Cardiac muscle cell (in vitro differentiated cells and primary cell): ENCODE measurements at places on chromosomes 5 and 9. TPM values are rescaled to one million over a fixed set of nuclear protein-coding genes. Genes with fewer than 3 reads are reported as not detected.

- H3K4me1 ChIP-seq, result no peaks in the 10 kb centered on the region
- no peaks in the 10 kb centered on the region for H3K27me3 ChIP-seq
- no peak for DNase-seq
- no peaks in the 10 kb centered on the region for H3K36me3 ChIP-seq
These were observed 53.7 kb upstream of the PIP5K1B start for GRCh38 chr9:68651280-68651893.

PIK3R1 gene
- total RNA-seq, result 13.3 and 17.5 TPM in 2 replicates

GRCh38 chr9:125338929-125339328 lies 77.3 kb downstream of the GAPVD1 start:
- peaks cover 51% of the 10 kb centered on the region for H3K36me3 ChIP-seq
- DNase-seq, result no peak
- no peak overlapping the region for H3K4me3 ChIP-seq
- no peaks in the 10 kb centered on the region for H3K27me3 ChIP-seq
- no peaks in the 10 kb centered on the region for H3K4me1 ChIP-seq

DNA sequence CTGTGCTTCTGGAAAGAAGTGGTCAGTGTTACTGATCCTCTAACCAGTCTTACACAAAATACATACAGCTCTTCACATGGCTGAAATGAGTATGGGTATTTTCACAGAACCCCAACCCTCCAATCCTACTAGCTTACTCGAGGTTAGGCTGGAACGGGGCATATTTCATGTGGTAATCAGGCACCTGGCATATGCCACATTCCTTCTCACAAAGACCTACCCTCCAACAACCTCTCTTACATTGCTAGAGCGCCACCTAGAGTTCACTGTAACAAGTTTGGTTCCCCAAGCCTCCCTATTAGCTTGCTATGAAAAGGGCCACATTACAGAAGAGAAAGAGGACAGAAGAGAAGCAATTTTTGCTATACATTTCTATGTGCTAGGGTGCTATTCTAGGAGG lies 597.3 kb downstream of the PRELID2 start:
- H3K27ac ChIP-seq, result no peak overlapping the region
- peak; percentile 81 for DNase-seq
- H3K4me3 ChIP-seq, result no peak overlapping the region
- no peaks in the 10 kb centered on the region for H3K36me3 ChIP-seq
- no peaks in the 10 kb centered on the region for H3K4me1 ChIP-seq

GRCh38 chr9:32525709-32526030 lies 326 bp downstream of the RIGI start:
- H3K27ac ChIP-seq, result peak overlapping the region; percentile 78
- H3K4me3 ChIP-seq, result peak overlapping the region; percentile 79
- H3K36me3 ChIP-seq, result no peaks in the 10 kb centered on the region
- no peaks in the 10 kb centered on the region for H3K27me3 ChIP-seq
- H3K4me1 ChIP-seq, result peaks cover 4% of the 10 kb centered on the region

DNA sequence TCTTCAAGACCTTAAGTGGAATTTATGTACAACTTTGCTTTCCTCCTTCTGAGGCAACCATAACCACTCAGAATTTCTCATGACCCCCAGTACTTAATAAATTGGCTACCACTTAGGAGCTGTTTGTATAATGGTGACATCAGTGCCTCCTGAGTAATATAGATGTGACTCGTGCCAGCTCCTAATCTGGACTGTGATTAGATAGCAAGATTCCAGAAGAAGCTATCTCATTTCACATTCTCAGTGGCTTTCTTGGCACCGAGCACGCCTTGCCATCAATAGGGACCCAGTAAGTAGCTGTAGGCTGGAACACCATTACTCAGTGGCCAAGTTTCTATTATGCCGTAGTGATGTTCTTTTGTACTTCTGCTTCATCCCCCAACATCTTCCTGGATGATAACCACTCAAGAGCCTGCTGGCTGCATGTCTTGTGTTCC lies 228.8 kb downstream of the CD180 start:
- H3K4me3 ChIP-seq, result no peak overlapping the region
- peaks cover 27% of the 10 kb centered on the region for H3K4me1 ChIP-seq
- DNase-seq, result peak; percentile 61
- no peaks in the 10 kb centered on the region for H3K27me3 ChIP-seq

AKNA gene
- total RNA-seq, result 20.6 and 25.2 TPM in 2 replicates

MSH3 gene
- total RNA-seq, result 11.4 and 11.9 TPM in 2 replicates

DNA sequence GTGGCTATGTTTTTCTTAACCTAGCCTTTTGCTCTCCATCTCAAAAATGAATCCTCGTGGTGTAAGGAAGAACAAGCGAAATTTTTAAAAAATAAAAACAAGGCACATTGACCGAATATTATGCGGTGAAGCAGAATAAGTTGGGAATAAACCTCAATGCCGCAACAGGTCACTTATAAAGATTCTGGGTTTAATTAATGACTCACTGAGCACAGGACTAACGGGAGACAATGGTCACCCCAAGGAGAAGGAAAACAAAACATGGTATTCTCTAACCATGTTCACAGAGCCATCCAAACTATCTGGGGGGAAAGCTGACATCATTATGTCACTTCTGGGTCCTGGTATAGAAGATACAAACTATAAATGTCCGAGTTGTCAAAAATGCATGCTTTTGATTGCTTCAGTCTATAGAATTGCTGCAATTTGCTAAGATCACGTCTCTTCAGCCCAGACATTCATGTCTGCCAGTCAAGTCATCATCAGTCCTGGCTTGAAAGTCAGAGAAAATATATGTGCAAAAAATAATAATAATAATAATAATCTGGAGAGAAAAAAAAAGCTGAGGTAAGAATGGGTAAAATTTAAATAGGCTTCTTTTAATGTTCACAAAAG lies 280.6 kb downstream of the NR2F1-AS1 start:
- no peaks in the 10 kb centered on the region for H3K36me3 ChIP-seq
- no peak for DNase-seq
- H3K27me3 ChIP-seq, result peaks cover 28% of the 10 kb centered on the region

NUTM2F gene
- total RNA-seq, result 1.7 TPM in 1 of 2 replicates, not detected in the other

DNA sequence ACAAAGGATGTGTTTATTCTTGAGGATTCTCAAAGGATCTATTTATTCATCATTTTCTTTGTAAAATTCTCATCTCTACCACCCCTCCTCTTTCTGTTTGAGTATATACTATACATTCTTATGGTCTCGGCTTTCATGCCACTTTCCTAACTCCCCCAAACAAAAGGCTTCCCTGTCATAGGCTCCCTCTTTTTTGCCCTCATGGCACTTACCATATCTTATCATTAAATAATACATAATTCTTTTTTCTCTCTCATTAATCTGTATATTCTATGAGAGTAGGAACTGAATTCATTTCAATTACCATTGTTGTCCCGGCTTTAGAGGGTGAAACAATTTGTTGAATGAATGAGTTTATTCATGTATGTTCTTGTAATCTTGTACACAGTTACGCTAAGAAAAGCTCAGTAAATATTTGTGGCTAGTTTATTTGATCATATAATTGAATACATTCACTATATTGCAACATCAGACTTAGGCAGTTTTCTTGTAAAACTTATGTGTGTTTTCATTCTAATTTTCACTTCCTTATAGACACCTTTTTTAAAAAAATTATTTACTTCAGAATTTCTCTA lies 254.6 kb downstream of the EDIL3 start:
- H3K27me3 ChIP-seq, result no peaks in the 10 kb centered on the region
- H3K4me1 ChIP-seq, result no peaks in the 10 kb centered on the region
- no peaks in the 10 kb centered on the region for H3K36me3 ChIP-seq
- no peak overlapping the region for H3K27ac ChIP-seq
- no peak overlapping the region for H3K4me3 ChIP-seq

GRCh38 chr9:134010310-134011173 lies 14.7 kb upstream of the BRD3OS start:
- H3K36me3 ChIP-seq, result no peaks in the 10 kb centered on the region
- no peak overlapping the region for H3K27ac ChIP-seq
- no peaks in the 10 kb centered on the region for H3K27me3 ChIP-seq
- H3K4me3 ChIP-seq, result no peak overlapping the region
- H3K4me1 ChIP-seq, result no peaks in the 10 kb centered on the region

DNA sequence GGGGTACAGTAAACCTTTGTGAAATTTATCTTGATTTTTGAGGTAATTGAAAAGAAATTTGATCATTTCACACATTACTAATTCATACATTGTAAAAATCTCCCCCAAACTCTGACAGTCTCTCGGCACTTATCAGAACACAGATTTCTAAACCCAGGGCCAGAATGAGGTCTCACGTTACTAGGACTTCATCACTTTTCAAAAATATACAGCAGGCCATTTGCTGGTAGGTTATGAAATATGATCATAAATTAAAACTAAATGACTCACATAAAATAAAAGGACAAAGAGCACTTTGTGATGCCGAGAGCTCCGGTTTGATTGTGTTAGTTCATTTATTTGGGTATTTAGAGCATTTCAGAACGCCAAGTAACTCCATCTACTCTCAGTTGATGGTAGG lies 17.0 kb downstream of the MSX2 start:
- no peak for DNase-seq
- no peaks in the 10 kb centered on the region for H3K36me3 ChIP-seq
- H3K27ac ChIP-seq, result no peak overlapping the region
- peaks cover 12% of the 10 kb centered on the region for H3K4me1 ChIP-seq
- no peak overlapping the region for H3K4me3 ChIP-seq

DNA sequence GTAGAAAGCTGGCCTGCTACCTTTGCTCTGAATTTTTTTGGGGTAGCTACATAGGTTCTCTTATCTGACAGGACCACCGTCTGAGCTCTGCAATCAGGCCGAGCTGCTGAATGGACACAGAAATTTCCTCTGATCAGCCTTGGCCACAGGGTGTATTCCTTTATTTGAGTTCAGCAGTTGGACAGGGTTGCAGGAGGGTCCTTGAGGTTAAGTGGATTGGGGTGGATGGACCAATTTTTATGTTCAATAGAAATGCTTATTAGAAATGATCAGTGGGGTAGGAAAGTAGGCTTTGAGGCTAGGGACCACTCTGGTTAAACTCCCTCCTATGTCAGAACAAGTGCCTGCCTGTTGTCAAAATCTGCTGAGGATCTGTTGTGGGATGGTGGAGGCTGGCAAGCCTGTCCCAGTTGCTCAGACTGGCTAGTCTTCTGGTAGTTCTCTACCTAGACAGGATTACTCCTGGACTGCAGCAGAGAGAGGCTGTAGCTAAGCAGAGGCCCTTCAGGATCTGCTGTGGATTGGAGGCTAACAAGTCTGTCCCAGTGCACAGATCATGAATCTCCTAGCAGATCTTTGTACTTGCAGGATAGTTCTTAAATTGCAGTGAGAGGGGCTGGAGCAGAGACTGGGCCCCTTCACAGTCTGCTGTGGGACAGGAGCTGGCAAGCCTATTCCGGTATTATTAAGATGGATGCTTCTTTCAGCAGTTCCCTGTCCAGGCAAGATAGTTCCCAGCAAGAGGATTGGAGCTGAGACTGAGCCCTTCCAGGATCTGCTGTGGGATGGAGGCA lies 18.0 kb downstream of the XRCC4 start:
- H3K4me3 ChIP-seq, result no peak overlapping the region
- peak overlapping the region; percentile 51 for H3K27ac ChIP-seq
- no peak for DNase-seq
- peaks cover 42% of the 10 kb centered on the region for H3K4me1 ChIP-seq
- no peaks in the 10 kb centered on the region for H3K36me3 ChIP-seq
- H3K27me3 ChIP-seq, result no peaks in the 10 kb centered on the region

DNA sequence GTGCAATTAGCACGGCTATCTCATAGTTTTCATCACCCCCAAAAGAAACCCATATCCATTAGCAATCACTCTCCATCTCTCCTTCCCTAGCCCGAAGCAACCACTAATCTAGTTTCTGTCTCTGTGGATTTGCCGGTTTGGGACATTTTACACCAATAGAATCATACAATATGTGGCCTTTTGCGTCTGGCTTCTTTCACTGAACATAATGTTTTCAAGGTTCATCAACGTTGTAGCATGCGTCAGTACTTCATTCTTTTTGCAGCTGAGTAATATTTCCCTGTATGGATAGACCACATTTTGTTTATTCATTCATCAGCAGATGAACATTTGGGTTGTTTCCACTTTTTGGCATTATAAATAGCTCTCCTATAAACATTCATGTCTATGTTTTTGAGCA lies 75.4 kb upstream of the TBC1D2 start:
- H3K27ac ChIP-seq, result no peak overlapping the region
- no peaks in the 10 kb centered on the region for H3K27me3 ChIP-seq

- H3K27ac ChIP-seq, result no peak overlapping the region
- H3K27me3 ChIP-seq, result no peaks in the 10 kb centered on the region
- no peaks in the 10 kb centered on the region for H3K36me3 ChIP-seq
These were observed 227.0 kb downstream of the ELAVL2 start for GRCh38 chr9:23598994-23599393.

NIPAL4 gene
- total RNA-seq, result 0.18 and 0.36 TPM in 2 replicates

GRCh38 chr5:39157701-39158100 lies 61.7 kb downstream of the FYB1 start:
- no peak for DNase-seq
- H3K4me1 ChIP-seq, result no peaks in the 10 kb centered on the region
- H3K27ac ChIP-seq, result no peak overlapping the region
- H3K36me3 ChIP-seq, result no peaks in the 10 kb centered on the region

ABITRAM gene
- total RNA-seq, result 7.6 and 9.3 TPM in 2 replicates

GRCh38 chr5:65292196-65292595 lies 189.5 kb downstream of the ADAMTS6 start:
- DNase-seq, result peak; percentile 11
- no peaks in the 10 kb centered on the region for H3K27me3 ChIP-seq
- no peaks in the 10 kb centered on the region for H3K36me3 ChIP-seq
- H3K27ac ChIP-seq, result no peak overlapping the region
- no peaks in the 10 kb centered on the region for H3K4me1 ChIP-seq
- H3K4me3 ChIP-seq, result no peak overlapping the region

CCNO gene
- total RNA-seq, result 0.14 and 0.51 TPM in 2 replicates

CMBL gene
- 1.3 TPM in 2 replicates for total RNA-seq

DNA sequence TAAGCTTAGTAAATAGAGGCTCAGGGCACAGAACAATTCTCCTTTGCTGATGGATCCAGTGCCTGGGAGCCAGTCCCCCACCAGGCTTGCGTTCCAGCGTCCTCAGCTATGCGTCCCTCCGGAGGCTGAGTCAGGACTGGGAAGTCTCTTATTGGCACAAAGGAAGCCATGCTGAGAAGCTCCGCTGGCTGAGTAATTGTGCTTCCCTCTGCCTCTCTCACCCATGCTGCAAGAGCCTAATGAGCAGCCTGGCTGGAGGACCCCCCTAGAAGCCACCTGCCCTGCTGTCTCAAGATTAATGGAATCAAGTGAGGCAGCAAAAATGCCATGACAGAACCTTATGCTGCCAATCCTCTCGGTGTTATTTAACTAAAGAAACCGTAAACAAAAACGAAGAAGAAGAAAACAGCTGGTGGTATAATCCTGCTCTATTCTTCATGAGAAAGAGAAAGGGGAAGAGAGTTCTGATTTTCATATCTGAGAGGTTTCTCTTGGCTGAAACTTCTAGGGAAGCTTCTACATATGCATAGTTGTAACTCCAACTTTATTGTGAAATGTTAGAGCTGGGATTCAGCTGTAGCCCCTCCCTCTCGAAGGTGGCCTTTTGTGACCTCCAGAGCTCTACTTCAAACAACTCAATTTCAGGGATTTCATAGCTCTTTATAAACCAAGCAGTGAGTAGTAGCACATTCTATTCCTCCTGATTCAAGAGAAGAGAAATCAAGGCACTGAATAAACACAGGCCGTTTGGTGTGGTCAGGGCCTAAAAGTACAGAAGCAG lies 185.4 kb upstream of the SEMA6A start:
- DNase-seq, result no peak
- no peaks in the 10 kb centered on the region for H3K27me3 ChIP-seq
- no peak overlapping the region for H3K4me3 ChIP-seq
- H3K4me1 ChIP-seq, result no peaks in the 10 kb centered on the region

PTPN3 gene
- 2.1 and 2.2 TPM in 2 replicates for total RNA-seq
